Regular cardiac myocyte (primary cell): ENCODE measurements at places on chromosomes 7 and 10. TPM values are rescaled to one million over a fixed set of nuclear protein-coding genes. Genes with fewer than 3 reads are reported as not detected.

Gene CACNB2
- total RNA-seq: 0.19 and 0.85 TPM in 2 replicates

Gene TET1
- 1.7 and 4.2 TPM in 2 replicates for total RNA-seq

Gene GRK5
- 39.9 and 60.9 TPM in 2 replicates for total RNA-seq

Gene ACTL6B
- total RNA-seq: not detected in 2 replicates

Gene FKBP6
- not detected in 2 replicates for total RNA-seq

Gene SP8
- total RNA-seq: not detected in 2 replicates

Gene PIP
- total RNA-seq: 0.38 TPM in 1 of 2 replicates, not detected in the other

Gene KIN
- total RNA-seq: 5.1 and 9.4 TPM in 2 replicates

Gene COA1
- 36.6 and 50.0 TPM in 2 replicates for total RNA-seq

Gene PON1
- total RNA-seq: not detected in 2 replicates

Gene OR13A1
- not detected in 2 replicates for total RNA-seq

Gene CRYGN
- total RNA-seq: 0.56 TPM in 1 of 2 replicates, not detected in the other

Gene ASIC3
- total RNA-seq: under 0.01 and 0.19 TPM in 2 replicates

Gene ITIH2
- total RNA-seq: not detected in 2 replicates

Gene HOXA5
- 0.77 and 0.85 TPM in 2 replicates for total RNA-seq

Gene FUOM
- 10.7 and 15.5 TPM in 2 replicates for total RNA-seq

Gene DNTT
- not detected in 2 replicates for total RNA-seq

Gene INTS1
- 29.0 and 45.1 TPM in 2 replicates for total RNA-seq

Gene COL1A2
- total RNA-seq: 3,067 and 5,973 TPM in 2 replicates

Gene PARD3
- 53.7 and 67.1 TPM in 2 replicates for total RNA-seq

Gene C10orf67
- total RNA-seq: 0.19 TPM in 1 of 2 replicates, not detected in the other

Gene SPACDR
- total RNA-seq: 0.19 and 1.7 TPM in 2 replicates

Gene TMEM273
- 0.58 and 4.2 TPM in 2 replicates for total RNA-seq

Gene MKI67
- total RNA-seq: 1.1 and 20.3 TPM in 2 replicates

Gene SHH
- total RNA-seq: under 0.01 and 0.28 TPM in 2 replicates

Gene EPO
- total RNA-seq: not detected in 2 replicates

Gene UPK3B
- total RNA-seq: under 0.01 TPM in 1 of 2 replicates, not detected in the other

Gene TRIM50
- total RNA-seq: not detected in 2 replicates

Gene CCM2
- 47.1 and 99.7 TPM in 2 replicates for total RNA-seq

Gene ANXA8
- total RNA-seq: 0.19 and 0.28 TPM in 2 replicates

Gene NME8
- not detected in 2 replicates for total RNA-seq

Gene MYOZ1
- total RNA-seq: 0.19 and 0.28 TPM in 2 replicates

Gene PALD1
- total RNA-seq: 0.19 and 0.56 TPM in 2 replicates

Gene SEMA3E
- total RNA-seq: 0.38 and 0.56 TPM in 2 replicates

Gene GARIN1A
- total RNA-seq: 0.28 and 0.38 TPM in 2 replicates

Gene STOX1
- under 0.01 and 0.19 TPM in 2 replicates for total RNA-seq

Gene UCN3
- not detected in 2 replicates for total RNA-seq

Gene SPDYE8
- total RNA-seq: not detected in 2 replicates

Gene CDC14C
- total RNA-seq: 0.19 TPM in 1 of 2 replicates, not detected in the other

Gene CXCL12
- total RNA-seq: 75.3 and 119 TPM in 2 replicates

Gene POLR1F
- total RNA-seq: 15.2 and 22.0 TPM in 2 replicates

Gene AUTS2
- 0.96 and 2.5 TPM in 2 replicates for total RNA-seq

Gene PON3
- under 0.01 TPM in 2 replicates for total RNA-seq

Gene FAM25G
- total RNA-seq: not detected in 2 replicates

Gene NEURL1
- under 0.01 TPM in 2 replicates for total RNA-seq

Gene AKR1D1
- not detected in 2 replicates for total RNA-seq

Gene GRID1
- total RNA-seq: not detected in 2 replicates

Gene EIF4EBP2
- 24.5 and 24.7 TPM in 2 replicates for total RNA-seq

Gene FAM131B
- total RNA-seq: 1.2 and 3.1 TPM in 2 replicates

Gene ADAMTS14
- total RNA-seq: 1.9 and 4.2 TPM in 2 replicates

Gene LIPM
- not detected in 2 replicates for total RNA-seq

Gene SFXN3
- total RNA-seq: 44.9 and 78.6 TPM in 2 replicates
